Upper lobe of right lung (tissue), 1 donor: ENCODE measurements at places on chromosomes 7 and 10. TPM values are rescaled to one million over a fixed set of nuclear protein-coding genes. Genes with fewer than 3 reads are reported as not detected.

URGCP gene
- 29.1 TPM for total RNA-seq

GRCh38 chr7:95716357-95717122, 55.8 kb upstream of the DYNC1I1 start:
- DNase-seq = no peak

HTR5A gene
- total RNA-seq = not detected

GRCh38 chr10:59891936-59892335, 14.4 kb downstream of the CCDC6 start:
- no peak for DNase-seq

SKAP2 gene
- 59.1 TPM for total RNA-seq

DNA sequence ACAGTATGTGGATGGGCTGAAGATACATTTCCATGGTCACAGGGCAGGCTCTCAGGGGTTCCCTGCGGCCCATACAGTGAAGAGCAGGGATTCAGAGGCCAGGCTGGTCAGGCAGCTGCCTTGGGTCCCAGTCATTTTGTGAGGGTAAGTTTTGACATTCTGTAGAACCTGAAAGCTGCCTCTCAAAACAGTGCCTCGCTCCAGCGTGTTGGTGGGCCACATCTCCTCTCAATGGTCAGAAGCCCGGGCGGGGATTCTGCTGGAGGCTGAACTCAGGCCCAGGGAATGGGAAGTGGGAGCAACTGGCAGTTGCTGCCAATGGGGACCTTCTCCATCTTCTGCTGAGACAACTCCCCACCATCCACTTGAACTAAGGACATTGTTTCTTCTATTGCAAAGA, 190.0 kb downstream of the PTPN20 start:
- DNase-seq = no peak

DNA sequence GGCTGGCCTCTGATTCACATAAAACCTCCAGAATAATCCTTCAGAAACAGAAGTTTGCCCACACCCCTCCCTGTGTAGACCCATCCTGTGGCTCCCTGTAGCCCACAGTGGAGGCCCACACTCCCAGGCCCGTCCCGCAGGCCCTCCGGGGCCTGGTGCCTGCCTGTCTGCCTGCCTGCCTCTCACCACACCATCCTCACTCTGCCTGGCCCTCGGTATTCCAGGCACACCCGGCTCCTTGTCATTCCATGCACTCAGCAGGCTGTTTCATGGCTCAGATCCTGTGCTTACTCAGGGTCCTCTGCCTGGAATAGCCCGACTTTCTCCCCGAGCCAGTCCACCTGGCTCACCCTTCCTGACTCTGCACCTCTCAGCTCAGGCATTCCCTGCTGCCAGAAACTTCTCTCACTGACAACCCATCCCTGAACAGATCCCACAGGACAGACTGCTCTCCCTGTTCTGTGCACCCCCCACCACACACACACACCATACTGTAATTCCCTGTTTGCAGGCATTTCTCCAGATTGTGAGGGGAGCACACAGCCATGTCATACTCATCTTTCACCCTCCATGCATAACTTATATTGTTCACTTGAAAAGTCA, 498.0 kb upstream of the ZMIZ1 start:
- DNase-seq = no peak

HIPK2 gene
- total RNA-seq = 64.3 TPM

SCART1 gene
- 2.6 TPM for total RNA-seq

DNA sequence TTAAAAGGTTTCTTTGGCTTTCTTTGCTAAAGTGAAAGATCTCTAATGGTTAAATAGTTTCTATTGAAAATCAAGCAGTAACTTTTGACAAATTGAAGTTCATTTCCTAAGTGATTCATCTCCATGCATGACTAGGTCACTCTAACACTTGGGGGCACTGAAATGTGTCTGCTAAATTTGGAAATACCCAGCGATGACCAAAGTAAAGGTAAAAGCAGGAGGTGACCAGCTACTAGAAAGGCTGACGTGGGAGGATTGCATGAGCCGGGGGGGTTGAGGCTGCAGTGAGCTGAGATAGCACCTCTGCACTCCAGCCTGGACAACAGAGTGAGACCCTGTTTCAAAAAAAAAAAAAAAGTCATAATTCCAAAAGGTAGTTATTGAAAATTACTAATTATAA, 111.8 kb upstream of the GPR141 start:
- DNase-seq = no peak
